Stimulated activated CD8-positive, alpha-beta memory T cell treated with anti-CD3 and anti-CD28 coated beads, Interleukin-15, amount 100 ng/mL, for 24 hours (primary cell): ENCODE measurements at places on chromosomes 13 and 19.

DNA sequence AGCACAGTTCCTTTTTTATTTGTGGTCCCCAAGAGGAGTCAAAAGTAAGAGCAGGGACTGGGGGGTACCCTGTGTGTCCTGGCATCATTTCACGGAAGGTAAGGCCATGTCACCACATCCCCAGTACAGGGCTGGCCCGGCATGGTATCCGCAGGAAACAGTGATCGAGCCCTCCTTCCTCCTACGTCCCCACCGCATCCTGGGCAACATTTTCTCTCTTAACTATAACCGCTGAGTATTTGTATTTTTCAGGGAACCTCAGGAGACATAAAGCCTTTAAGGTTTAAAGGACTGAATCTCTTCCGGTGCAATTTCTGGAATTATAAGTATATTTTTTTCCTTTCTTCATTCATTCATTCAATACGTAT, 13.6 kb upstream of the LATS2 start:
- no peak for DNase-seq

DNA sequence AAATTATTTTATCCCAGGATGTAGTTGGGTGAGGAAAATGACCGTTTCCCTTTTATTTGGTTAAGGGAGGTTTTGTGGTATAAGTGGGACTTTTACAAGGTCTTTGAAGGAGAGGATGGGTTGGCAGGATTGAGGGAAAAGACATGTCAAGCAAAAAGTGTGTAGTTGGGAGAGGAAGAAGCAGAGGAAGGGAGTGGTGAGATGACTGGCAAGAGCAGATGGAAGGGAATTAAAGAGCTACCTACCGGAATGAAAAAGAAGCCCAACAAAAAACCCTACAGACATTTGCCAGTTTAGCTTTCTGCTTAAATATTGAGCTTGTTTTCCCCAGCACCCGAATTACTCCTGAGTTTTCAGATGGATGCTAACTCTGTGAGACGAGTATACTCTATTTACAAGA, 19.6 kb downstream of the FRY start:
- DNase-seq = no peak

DNA sequence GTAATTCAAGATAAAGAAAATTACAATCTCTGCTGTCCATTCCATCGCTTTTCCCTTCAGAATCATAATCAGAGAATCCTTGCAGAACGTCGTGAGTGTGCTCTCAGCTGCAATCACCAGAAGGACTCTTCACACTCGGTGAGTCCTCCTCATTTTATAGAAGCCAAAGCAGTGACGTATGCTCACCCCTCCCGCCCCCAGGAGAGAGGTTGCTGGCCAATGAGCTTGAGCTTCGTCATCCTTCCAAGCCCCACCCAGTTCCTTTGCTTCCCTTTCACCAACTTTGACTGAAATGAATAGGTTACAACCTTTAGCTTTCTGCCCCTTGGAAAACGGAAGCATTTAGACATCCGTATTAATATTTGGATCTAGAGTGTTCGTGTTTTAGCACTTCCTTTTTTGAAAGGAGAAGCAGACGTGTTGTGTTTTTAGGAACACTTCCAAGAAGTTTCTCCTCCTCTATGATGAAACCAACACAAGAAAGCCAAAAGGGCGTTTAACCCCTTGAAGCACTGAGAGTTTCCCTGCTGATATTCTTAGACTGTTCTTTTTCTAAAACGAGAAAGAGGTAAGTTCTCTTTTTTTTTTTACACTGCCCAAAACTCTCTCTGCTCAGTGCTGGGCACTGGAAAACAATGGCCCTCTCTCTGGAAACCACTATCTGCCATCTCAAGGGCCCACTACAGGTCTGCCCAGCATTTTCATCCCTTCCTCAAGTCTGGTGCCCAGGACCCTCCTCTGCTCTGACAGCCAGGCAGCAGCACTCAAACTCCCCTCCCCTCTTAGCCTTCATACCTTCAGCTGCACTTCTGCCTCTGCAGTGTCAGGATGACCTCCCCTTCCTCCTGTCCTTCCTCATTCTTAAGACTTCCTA, 44.3 kb upstream of the CEACAM21 start:
- no peak for DNase-seq

- DNase-seq = no peak
Observed at GRCh38 chr19:5290336-5291262, 50.0 kb downstream of the PTPRS start.

- DNase-seq = no peak
Observed at GRCh38 chr19:17963936-17964691, 2.8 kb upstream of the KCNN1 start.

DNA sequence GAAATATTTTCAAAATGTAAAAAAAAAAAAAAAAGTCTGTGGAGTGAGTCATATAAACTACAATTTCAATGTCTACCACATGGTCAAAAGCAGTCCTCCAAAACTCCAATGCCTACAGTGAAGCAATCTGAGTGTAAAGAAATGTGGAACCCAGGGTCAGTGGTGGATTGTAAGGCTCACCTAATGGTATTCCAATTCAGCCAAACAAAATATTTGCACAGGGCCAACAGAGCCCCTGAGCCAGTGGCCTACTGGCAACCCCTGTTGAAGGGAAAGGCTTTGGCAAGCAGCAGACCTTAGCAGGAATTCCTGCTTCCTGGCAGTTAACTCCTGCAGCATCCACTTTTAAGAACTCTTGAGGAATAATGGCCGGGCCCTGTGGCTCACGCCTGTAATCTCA, 3.4 kb downstream of the DNMT1 start:
- DNase-seq = no peak

GRCh38 chr13:34412295-34412694, 529.8 kb upstream of the NBEA start:
- no peak for DNase-seq

GRCh38 chr13:29484236-29484635, 111.3 kb downstream of the SLC7A1 start:
- no peak for DNase-seq

GRCh38 chr19:33647146-33647545, 25.4 kb downstream of the CHST8 start:
- DNase-seq = no peak

DNA sequence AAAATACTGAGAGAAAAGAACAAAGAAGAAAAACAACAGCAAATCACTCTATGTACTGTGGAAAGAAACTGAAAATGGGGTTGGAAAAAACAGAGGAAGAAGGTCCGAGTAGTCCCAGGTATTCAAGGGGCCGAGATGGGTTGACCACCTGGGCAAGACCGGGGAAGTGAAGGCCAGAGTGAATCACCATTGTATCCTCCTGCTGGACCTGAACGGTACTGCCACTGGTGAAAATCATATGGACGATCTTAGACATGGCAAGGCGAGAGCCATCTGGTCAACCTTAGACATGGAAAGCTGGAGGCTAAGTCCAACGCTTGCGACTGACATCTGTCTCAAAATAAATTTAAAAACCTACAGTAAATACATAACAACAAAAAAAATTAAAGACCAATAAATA, 44.4 kb upstream of the ZNF91 start:
- no peak for DNase-seq

DNA sequence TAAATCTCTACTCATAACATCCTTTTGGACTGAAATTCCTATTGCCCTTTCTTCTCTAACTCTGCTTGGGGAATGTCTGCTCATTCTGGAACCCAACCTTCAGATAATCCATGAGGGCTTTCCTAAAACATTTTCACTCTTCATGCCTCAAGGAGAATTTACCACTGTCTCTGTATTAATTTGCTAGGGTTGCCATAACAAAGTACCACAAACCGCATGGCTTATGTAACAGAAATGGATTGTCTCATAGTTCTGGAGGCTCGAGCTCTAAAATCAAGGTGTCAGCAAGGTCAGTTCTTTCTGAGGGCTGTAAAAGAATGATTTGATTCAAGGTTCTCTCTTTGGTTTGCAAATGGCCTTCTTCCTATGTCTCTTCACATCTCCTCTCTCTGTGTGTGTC, 209.7 kb downstream of the LACC1 start:
- DNase-seq = no peak

- DNase-seq = no peak
Observed at GRCh38 chr13:112194579-112194978, 127.6 kb downstream of the SOX1 start.

- DNase-seq = no peak
Observed at GRCh38 chr13:108961542-108962125, 332.2 kb downstream of the MYO16 start.

- DNase-seq = no peak
Observed at GRCh38 chr13:111114362-111115060, 599 bp upstream of the ARHGEF7 start.

DNA sequence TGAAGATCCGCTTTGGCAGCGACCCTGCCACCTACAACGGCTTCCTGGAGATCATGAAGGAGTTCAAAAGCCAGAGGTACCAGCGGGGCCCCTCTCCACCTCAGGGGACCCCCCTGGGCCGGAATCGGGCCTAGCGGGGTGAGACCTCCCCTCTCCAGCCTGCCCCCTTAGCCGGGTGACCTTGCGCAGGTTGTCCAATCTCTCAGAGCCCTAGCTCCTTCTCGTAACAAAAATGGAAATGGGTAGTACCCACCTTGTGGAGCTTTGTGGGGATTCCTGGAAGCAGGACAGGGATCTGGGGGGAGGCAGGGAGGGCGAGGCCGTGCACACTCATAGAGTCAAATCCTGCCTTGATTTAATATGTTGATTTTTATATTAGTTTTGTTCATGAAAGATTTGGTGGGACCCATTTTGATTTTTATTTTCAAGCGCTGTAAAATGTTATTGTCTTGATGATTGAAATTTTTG, 658 bp downstream of the SIN3B start:
- DNase-seq = no peak

GRCh38 chr13:38661010-38661675, 25.7 kb upstream of the FREM2 start:
- DNase-seq = no peak

- DNase-seq = no peak
Observed at GRCh38 chr19:45019187-45019586, 17.9 kb downstream of the RELB start.

DNA sequence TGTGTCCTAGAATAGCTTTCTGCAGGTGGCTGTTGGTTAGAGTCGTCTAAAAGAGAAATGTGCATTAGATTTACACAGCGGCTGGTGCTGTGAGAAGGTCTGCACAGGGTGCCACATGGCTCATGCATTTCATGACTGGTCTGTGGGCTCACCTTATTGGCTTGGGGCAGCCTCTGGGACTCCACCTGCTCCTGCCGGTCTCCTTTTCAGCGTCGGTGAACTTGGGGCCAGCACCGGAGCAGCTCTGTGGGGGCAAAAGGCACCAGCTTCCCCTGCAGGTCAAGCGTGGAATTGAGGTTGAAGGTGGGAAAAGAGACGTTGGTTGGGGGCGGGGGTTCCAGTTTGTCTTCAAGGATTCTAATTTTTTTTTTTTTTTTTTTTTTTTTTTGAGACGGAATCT, 3.1 kb upstream of the PNMA8C start:
- no peak for DNase-seq

DNA sequence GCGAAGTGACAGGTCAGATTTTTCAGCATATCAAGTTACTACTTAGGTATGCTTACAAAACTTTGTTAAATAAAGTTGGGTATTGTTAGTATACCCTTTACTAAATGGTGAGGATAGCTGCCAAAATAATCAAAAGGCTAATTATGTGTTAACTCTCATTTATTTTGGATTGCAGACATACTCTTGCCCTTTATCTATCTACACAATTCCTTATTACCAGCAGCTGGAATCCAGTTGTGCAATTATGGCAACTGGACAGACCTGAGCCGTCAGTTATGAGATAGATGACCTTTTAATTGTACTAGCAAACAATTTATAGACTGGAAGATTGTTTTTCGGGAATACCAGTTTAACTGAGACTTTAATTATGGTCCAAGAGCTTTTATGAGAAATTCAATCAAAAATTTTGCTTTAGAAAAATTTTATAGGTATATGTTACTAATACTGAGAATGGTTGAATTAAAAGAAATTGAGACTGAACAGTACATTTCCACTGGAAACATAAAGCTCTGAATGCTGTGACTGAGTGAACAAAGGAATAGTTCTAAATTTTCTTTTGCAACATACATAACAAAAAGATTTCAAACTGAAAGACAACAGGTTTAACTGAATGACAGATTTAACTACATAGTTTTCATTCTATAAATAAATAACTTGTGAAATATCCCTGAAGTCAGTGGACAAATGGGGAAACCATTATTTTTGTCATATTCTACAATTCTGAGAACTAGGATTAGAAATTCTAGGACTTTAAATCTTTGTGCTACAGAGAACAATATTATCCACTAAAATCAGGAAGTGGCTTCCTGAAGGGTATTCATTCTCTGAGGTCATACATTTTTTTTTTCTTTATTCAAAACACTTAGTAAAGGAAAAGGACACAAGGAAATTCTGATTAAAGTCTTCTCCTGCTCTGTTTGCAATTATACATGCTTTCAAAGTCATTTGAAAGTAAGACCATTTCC, 97.4 kb downstream of the ZC3H13 start:
- no peak for DNase-seq

DNA sequence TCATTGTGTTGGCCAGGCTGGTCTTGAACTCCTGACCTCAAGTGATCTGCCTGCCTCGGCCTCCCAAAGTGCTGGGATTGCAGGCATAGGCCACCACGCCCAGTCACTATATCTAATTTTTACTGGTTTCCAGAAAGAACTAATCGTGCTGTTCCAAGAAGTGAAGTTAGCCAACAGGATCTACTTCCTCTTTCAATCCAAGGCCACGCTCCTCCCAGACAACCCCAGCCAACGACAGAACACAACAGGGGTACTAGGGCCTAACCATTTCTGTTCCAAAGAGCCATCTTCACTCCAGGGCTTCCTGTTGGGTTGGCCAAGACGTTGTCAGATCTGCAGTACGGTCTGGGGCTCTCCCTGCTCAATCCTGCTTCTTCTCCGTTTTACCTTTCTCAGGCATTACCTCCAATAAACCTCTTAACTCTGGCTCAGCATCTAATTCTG, 7.0 kb upstream of the LSM14A start:
- no peak for DNase-seq

GRCh38 chr13:51881296-51881695, 19.5 kb downstream of the CCDC70 start:
- DNase-seq = no peak

- DNase-seq = no peak
Observed at GRCh38 chr13:112931028-112931934, 37.7 kb upstream of the MCF2L start.

DNA sequence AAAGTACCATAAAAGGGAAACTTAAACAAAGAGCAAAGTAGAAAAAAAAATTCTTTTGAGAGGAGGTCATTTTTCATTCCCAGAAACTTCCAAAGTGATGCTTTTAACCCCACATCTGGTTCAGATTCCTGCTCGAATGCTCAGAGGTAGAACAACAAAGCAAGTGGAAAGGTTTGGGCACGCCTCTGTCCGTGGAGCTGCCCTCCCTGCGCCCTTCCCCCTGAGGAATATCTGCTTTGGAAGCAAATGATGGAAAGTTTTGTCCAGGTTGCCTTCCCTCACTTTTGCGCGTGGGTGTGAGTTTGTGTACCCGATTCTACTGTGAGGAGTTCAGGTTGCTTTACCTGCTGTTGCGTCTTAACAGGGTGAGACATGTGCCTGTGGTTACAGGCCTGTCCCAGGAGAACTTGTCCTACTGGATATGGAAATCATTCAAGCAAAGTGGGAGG, 110.2 kb downstream of the KLF5 start:
- no peak for DNase-seq

GRCh38 chr13:98761126-98761985, 8.9 kb upstream of the SLC15A1 start:
- no peak for DNase-seq

- peak; percentile 60 for DNase-seq
Observed at GRCh38 chr19:14347999-14348889, 33.0 kb upstream of the ADGRE5 start.
